ENCODE measurements at places on chromosomes 1 and 21.
A peak's percentile ranks its signal among the peaks of the same experiment; 100 is the strongest.

DNA sequence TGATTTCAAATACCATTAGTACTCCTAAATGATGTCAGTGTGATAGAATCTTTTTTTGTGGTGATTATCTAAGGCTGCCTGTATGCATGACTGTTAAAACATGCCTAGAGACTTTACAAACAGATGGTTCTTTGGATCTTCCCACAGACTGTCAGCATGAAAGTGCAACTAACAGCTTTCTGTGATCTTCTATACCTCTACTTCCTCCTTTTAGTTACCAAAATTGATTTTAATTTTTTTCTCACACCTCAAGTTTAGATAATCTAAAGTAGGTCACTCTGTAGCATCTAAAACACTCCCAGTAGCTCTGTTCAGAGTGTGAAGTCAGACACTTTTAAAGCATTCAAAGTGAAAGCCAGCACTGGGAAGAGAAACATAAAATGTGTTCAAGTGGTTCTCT is 534.5 kb downstream of the PTPRC start:
- no peak for DNase-seq

GRCh38 chr1:28021064-28021463 is 61.3 kb downstream of the XKR8 start:
- no peak for DNase-seq

GRCh38 chr21:44647222-44647552 is 973 bp downstream of the KRTAP10-11 start:
- DNase-seq: no peak

DNA sequence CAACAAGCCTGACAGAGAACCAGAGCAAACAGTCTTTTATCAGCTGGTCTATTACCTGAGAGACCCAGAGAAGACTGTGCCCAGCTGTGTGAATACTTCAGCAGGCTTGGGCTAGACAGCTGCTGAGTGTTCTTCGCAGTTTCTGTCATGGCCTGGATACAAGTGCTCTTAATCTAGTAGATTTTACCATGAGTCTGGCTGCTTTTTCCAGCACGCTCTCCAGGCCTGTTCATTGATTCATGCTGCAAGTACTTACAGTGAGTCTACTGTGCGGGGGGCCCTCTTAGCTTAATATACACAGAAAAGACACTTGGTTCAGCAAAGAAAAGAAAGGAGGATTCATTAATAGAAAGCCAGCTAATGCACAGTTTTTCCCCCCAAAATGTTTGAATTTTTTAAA is 48.5 kb downstream of the RGS7 start:
- DNase-seq: peak; percentile 88

GRCh38 chr1:14486401-14487201 is 111.9 kb upstream of the KAZN start:
- DNase-seq: no peak

DNA sequence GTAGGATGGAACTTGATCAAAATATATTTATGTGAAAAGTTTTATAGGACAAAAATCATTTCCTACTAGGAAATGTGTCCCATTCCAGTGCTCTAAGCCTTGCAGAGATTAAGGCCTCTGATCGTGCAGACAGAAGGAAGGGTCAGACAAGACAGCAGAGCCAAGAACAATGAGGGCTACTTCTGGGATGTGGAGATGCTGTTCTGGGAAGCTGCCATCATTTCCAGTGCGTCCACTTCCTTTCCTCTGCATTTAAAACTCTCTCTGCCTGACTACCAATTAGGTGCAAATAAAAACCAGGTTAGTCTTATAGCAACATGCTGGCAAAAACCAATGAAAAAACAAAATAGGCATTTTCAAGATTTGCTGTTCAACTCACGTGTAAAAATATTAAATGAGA is 36.1 kb downstream of the BEND5 start:
- no peak for DNase-seq

DNA sequence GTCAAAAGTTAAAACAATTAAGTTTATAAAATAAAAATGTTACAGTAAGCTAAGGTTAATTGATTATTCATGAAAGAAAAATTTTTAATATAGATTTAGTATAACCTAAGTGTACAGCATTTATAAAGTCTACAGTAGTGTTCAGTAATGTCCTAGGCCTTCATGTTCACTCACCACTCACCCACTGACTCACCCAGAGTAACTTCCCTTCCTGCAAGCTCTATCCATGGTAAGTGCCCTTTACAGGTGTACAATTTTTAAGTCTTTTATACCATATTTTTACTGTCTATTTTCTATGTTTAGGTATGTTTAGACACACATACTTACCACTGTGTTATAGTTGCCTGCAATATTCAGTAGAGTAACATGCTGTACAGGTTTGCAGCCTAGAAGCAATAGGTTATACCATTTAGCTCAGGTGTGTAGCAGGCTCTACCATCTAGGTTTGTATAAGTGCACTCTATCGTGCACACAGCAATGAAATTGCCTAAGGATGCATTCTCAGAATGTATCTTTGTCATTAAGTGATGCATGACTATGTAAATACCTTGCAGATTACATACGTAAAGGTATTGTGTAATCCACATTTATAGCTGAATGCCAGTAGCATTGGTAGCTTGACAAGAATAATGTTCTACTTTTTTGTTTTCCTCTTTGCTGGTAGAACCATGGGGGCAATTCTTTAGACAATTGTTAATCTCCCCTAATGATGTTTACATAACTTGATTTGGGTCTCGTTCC is 35.7 kb upstream of the GPR88 start:
- DNase-seq: peak; percentile 92

GRCh38 chr1:202276081-202276715 is 65.5 kb downstream of the UBE2T start:
- no peak for DNase-seq

GRCh38 chr1:228004331-228004855 is 2.4 kb upstream of the WNT3A start:
- DNase-seq: peak; percentile 30

GRCh38 chr1:192730198-192730597 is 78.6 kb upstream of the RGS2 start:
- no peak for DNase-seq

DNA sequence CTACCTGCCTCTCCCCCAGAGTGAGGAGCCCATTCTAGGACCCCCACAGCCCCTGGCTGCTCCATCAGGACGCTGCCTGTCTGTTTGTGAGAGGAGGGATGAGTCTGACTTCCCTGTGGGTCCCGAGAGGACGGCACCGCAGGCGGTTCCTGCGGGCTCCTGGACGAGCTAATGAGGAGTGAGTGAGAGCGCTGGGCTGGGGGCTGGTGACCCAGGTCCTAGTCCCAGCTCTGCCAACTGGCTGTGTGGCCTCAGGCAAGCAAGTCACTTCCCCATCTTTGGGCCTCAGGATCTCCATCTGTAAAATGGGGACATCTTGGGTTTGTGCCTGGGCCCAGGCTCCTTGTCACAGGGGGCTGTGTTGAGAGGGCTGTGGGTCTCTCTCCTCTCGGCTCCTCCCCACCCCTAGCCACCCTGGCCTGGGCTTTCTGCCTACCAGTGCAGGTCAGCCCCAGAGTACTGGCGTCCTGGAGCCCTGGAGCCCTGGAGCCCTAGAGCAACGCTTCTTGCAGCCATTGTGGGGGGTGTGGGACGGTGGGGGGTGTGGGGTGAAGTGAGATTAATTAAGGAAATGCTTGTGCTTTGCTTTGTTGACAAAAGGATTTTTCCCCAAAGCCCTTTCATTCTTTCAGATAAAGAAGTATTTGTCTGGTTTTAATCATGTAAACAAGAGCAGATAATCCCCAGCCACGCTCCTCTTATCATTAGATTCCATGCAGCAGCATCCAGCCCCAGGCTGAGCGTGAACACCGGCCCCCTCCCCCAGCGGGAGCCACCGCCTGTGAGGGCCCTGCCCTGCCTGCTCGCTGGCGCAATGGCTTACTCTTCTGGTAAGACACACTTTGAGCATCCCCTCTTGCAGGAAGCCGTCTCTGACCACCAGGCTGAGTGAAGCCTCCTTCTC is 26.8 kb downstream of the SLC1A7 start:
- DNase-seq: no peak

DNA sequence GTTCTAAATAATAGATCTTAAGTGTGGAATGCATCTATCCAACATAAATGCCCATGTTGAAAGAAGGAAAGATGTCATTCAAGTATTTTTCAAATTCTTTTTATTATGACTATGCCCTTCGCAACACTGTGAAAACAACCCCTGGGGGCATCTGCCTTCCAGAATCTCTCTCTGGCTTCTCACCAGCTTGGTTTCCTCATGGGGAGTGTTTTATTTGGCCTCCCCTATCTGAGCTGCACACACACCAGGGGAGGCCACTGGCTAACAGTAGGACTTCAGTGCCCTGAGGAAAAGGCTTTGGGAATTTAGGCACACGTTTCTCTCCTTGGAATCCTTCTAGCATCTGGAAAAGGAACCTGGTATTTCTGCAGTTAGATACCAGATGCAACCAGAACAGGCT is 130.6 kb downstream of the EDEM3 start:
- DNase-seq: no peak

DNA sequence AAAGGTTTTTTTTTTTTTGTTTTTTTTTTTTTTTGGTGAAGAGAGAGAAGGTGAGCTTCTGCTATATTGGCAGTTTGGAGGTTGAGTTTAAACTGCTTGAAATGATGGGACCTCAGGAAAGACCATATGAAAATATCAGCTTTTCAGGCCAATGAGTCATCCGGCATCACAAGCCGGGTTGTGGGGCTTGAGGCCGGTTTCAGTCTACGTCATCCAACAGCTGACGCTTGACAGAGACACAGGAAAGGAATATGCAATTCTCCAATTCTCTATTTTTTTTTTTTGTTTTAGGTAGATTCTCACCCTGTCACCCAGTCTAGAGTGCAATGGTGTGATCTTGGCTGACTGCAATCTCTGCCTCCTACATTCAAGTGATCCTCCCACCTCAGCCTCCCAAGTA is 52.4 kb downstream of the KCNJ6 start:
- DNase-seq: no peak

DNA sequence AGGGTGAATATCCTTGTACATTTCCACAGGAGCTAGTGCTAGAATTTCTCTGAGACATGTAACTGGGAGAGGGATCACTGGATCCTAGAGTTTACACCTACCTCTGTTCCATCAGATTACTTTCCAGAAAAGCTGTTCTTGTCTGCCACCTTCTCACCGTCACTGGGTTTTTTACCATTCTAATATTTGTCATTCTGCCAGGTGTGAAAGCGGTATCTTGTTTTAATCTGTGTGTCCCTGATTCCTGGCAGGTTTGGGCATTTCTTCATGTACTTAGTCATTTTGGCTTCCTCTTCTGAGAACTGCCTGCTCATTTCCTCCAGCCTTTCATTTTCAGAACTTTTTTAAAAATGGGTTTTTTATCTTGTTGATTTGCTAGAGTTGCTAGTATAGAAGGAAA is 5.1 kb downstream of the PMF1 start:
- no peak for DNase-seq

DNA sequence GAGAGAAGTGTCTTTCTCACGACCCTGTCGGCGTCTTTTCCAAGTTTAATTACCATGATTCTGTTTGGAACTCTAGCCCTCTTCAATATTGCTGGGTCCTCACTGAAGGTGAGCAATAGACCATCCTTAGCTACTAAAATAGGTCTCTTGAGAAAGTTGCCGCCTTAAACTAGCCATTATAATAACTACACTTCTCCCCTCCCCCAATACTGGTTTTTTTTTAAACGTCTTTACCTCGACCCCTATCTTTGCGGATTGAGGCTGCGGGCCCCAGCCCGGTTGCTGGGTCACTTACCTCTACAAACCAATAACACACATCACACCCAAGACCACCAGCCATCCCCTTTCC is 672 bp downstream of the ENSA start:
- DNase-seq: no peak

DNA sequence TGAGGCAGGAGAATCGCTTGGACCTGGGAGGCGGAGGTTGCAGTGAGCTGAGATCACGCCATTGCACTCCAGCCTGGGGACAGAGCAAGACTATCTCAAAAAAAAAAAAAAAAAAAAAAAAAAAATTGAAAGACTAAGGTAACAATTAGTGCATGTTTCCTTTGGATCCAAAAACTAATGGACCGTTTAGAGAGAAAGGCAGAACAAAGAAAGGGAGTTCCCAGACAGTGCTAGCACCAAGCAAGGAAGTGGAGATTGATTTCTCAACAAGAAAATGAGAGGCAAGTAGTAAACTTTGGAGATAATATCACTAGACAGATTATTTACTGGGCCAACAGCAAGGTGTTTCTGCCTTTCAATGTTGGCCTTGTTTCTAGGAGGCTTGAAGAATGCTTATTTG is 24.2 kb downstream of the ATP1B1 start:
- no peak for DNase-seq

DNA sequence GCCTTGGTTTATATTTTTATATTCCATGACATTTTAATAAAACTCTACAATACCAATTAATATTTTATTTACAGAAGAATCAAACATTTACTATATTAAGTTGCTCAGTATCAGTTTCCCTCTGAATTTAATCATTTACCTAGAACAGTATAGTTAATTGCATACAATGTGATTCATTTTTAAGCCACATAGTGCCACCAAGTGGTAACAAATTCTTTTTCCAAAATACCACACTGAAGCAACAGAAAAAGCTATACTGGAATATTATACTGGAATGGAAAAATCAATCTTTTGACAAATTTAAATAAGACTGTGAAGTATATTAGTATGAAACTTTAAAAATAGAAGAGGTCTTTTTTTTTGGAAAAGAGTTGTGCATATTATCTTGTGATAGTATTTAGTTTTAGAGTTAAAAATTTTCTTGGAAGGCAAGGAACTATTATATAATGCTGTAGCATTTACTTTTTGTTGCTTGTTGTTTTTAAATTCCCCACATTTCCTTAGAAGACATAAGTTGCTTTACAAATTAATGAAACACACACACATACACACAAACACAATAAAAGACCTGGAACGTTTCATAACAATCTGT is 57.3 kb downstream of the ZNF644 start:
- peak; percentile 10 for DNase-seq

DNA sequence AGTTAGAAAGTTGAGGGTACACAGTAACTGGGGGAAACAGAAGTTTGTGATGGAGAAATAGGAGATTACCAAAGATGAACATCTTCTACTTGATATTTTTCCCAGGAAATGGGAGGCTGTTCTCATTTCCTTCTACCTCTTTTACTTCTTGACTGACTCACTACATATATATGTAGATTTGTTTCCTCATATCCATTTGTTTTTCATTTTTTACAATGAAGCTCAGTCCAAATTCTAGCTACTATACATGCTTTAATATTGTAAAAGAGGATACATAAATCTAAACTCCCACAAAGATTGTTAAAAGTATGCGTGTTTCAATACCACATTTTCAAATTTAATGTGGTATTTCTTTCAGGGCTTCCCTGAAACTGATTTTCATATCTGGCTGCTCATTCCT is 366.6 kb upstream of the NCAM2 start:
- no peak for DNase-seq

Data from NCI-H345 (cell line).